ENCODE measurements at places on chromosomes 2 and 18. TPM values are rescaled to one million over a fixed set of nuclear protein-coding genes. Genes with fewer than 3 reads are reported as not detected.

The SLC9A4 gene
- total RNA-seq: not detected

The CLK1 gene
- total RNA-seq: 62.5 TPM

The FAM237A gene
- total RNA-seq: not detected

The YES1 gene
- 37.3 TPM for total RNA-seq

The SIX3 gene
- not detected for total RNA-seq

The TLK1 gene
- total RNA-seq: 21.0 TPM

The EPB41L3 gene
- total RNA-seq: 12.6 TPM

The IL1RL1 gene
- 65.3 TPM for total RNA-seq

The CABYR gene
- 0.41 TPM for total RNA-seq

The XIRP2 gene
- 43.7 TPM for total RNA-seq

The TDRD15 gene
- total RNA-seq: not detected

The POTEI gene
- total RNA-seq: not detected

The KCNK3 gene
- total RNA-seq: 50.0 TPM

The POTEE gene
- 0.16 TPM for total RNA-seq

The DCDC2C gene
- total RNA-seq: not detected

The PTPRN gene
- 0.74 TPM for total RNA-seq

The EIF5B gene
- 50.7 TPM for total RNA-seq

The KRTCAP3 gene
- 1.2 TPM for total RNA-seq

The OTOS gene
- not detected for total RNA-seq

The L3MBTL4 gene
- 6.6 TPM for total RNA-seq

The WDR12 gene
- total RNA-seq: 15.9 TPM

The NCL gene
- 73.5 TPM for total RNA-seq

The GPAT2 gene
- 3.9 TPM for total RNA-seq
